AG09309 (cell line): ENCODE measurements at places on chromosomes 5 and 9.

GRCh38 chr5:74963407-74963806 is 89.0 kb downstream of the GCNT4 start:
- DNase-seq, result no peak

DNA sequence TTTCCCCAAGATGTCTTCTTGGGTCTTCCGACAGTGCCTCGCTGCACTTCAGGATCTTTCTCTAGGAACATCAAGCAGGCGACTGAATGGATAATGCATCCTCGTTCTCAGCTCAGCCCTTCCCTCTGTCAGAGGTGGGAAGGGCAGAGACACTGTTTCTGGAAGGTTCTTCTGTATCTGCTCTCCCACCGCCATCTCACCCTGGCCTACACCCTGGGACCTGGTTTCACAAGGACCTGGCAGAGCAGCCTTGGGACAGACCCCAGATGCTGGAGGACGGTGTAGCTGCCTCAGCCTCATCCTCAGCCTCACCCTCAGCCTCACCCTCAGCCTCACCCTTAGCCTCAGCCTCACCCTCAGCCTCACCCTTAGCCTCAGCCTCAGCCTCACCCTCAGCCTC is 18.5 kb downstream of the MRPL36 start:
- no peak for DNase-seq

- no peak for DNase-seq
Measured at GRCh38 chr5:178464431-178465048, 125.7 kb downstream of the COL23A1 start.

GRCh38 chr5:173247510-173247909 is 12.5 kb upstream of the NKX2-5 start:
- DNase-seq, result no peak

GRCh38 chr5:173464813-173465212 is 136.6 kb upstream of the STC2 start:
- no peak for DNase-seq

GRCh38 chr5:72291601-72292000 is 28.4 kb downstream of the MRPS27 start:
- no peak for DNase-seq

GRCh38 chr5:176542135-176542595 is 5.0 kb upstream of the RNF44 start:
- DNase-seq, result no peak

GRCh38 chr5:98111686-98112085 is 661.8 kb upstream of the RGMB start:
- DNase-seq, result no peak

DNA sequence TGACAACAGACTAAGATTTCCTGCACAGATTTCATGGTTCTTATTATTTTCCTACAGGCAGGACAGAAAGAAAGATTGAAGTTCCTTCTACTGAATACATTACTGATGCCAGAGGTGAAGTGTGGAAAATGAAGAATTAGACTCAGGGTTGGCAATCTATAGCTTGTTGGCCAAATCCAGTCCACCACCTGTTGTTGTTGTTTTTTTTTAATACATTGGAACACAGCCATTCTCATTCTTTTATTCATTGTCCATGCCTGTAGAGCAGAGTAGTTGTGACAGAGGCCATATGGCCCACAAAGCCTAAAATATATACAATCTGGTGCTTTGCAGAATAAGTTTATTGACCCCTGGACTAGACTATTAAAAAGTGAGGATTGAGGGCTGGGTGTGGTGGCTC is 5.8 kb upstream of the PLPPR1 start:
- no peak for DNase-seq

DNA sequence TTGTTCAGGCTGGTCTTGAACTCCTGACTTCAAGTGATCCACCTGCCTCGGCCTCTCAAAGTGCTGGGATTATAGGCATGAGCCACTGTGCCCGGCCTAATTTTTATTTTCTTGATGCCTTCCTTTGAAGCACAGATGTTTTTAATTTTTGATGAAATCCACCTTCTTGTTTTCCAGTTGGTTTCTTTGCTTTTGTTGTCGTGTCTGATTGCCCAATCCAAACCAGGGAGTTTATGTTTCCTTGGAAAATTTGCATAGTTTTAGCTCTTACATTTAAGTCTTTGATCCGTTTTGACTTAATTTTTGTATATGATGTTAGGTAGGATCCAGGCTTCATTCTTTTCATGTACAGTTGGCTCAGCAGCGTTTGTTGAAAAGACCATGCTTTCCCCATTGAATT is 15.2 kb downstream of the EHMT1 start:
- DNase-seq, result no peak

- no peak for DNase-seq
Measured at GRCh38 chr5:180338001-180338707, 15.0 kb downstream of the GFPT2 start.

DNA sequence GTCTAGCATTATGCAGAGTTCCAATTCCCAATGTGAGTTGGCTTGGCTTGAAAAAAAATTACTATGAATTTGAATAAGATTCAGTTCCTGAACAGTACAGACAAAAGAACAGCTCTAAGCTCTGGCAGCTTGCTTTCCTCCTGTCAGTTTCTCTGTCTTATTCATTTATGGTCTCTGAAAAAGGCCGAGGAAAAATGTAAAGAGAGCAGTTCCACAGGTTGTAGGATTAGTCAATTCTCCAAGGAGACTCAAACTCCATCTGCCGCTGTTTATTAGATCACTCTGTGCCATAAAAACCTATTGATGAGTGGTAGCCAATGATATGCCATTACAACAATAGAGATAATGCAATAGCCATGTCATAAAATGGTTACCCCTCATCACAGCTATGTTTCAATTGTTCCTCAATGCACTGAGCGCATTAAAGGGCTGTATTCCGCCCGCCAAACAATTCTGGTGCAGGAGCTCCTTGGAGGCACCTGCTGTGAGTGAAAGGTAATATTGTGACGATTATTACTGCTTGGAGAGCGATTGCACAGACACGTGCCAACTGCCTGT is 188.2 kb downstream of the ARRDC3 start:
- DNase-seq, result no peak

- no peak for DNase-seq
Measured at GRCh38 chr5:111745075-111745739, 11.8 kb downstream of the NREP start.

DNA sequence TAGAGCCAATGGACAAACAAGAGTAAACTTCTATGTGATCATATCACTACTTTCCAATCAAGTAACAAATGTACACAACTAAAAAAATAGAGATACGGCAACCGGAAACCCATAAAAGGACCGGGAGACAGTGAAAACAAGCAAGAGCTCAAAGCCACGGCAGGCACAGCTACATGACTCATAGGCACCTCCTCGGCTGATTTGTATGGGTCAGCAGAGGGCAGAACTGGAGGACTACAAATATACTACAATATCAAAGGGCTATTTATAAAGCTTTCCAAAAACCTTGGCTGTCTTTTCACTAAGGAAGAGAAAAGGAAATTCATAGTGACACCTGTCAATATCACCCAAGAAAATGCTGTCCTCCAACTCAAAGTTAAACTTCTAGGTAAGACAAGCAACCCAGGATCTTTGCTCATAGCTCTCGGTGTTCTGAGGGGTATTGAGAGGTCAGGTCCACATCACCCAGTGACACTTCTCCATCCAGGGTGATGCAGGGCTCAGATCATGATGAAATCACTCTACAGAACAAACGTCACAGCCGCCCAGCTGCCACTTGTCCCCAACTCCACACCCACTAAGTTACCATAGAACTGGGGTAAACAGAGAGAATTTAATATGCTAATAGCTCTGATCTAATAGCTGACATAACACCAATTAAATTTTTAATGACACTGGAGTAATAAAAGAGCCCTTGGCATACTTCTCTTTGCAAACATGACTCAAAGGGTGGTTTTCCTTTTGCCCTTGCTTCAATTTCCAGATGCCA is 41.3 kb downstream of the PFDN1 start:
- DNase-seq, result peak; percentile 64
